ENCODE measurements at places on chromosomes 13 and 19.

- DNase-seq = no peak
Measured at GRCh38 chr13:84362777-84363176, 480.5 kb upstream of the SLITRK1 start.

- DNase-seq = peak; percentile 53
Measured at GRCh38 chr19:4911786-4912672, 2.7 kb downstream of the UHRF1 start.

DNA sequence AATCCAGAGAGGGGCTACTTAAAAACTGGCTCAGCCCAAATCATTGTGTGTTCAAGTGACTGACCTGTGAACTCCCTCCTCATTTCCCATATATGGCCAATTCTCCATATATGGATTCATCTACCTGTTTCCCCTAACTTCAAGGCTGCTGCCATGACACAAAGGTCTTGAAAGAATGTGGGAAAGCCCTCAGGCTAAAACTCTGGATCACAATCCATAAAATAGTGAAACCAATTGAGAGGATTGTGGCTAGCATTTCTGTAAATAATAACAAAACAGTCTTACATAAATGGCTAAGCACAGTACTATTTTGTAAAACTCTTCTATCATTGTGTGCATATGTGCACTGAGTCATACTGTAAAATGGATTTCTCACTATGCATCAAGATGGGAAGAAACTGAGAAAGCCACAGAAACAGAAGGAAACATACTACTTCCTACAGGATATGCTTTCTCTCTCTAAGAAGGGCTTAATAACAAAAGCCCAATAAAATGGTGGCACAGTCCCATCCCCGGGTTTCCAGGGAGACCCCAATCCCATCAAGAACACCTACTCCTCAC lies 80.5 kb downstream of the FOXO1 start:
- DNase-seq = no peak

GRCh38 chr19:12163826-12164225 lies 930 bp downstream of the ZNF136 start:
- no peak for DNase-seq

GRCh38 chr19:3366753-3367627 lies 607 bp downstream of the NFIC start:
- no peak for DNase-seq

- DNase-seq = no peak
Measured at GRCh38 chr13:104024416-104025170, 958.4 kb upstream of the SLC10A2 start.

DNA sequence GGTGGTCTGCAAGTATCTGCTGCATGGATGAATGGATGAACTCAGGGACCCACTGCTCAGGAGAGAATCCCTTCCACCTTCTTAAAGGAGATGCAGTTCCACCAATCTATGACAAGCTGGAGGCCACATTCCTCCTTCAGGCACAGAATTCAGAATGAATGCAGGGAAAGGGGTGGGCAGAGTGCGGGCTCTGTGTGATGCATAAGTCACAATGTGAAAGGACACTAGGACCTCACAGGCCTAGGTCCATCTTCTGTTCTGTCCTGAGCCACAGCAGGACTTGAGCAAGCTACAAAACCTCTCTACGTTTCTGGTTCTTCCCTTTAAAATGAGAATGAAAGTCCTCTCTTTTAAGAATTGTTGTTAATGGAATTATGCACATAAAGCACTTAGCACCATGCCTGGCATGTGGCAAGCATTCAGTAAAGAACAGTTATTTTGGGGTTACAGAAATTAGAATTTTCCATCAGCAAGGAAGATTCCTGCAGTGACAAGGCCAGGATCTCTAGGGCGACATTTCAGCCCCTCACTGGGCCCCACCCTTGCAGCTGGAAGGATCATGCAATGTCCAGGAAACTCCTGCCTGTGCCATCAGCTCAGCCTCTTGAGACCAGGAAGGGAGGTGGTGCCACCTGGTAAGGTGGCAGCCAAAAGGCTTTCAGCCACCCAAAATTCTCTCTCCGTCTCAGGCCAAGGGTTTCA lies 38.7 kb downstream of the TSHZ3 start:
- no peak for DNase-seq

- DNase-seq = no peak
Measured at GRCh38 chr19:39038098-39038497, 5.7 kb upstream of the FBXO27 start.

- no peak for DNase-seq
Measured at GRCh38 chr13:73717632-73718031, 416.6 kb downstream of the KLF12 start.

GRCh38 chr13:22644941-22645340 lies 535.8 kb upstream of the SGCG start:
- DNase-seq = no peak

DNA sequence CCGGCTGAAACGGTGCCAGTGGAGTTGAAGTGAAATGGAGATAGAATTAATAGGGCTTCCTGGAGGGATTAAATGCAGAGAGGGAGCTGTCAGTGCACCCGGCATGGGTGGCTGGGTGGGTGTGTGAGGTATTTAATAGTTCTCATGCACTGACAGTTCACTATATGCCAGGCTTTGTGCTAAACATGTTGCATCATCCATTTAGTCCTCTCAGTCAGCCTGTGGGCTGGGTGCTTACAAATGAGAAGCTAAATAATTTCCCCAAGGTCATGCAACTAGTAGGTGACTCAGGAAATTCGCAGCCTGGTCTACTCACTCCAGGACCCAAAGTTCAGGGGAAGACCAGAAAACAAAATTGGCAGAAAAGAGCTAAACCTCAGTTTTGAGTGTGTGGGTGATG lies 63.5 kb upstream of the SPATA13 start:
- DNase-seq = no peak

- no peak for DNase-seq
Measured at GRCh38 chr19:43455321-43456113, 9.9 kb downstream of the LYPD3 start.

DNA sequence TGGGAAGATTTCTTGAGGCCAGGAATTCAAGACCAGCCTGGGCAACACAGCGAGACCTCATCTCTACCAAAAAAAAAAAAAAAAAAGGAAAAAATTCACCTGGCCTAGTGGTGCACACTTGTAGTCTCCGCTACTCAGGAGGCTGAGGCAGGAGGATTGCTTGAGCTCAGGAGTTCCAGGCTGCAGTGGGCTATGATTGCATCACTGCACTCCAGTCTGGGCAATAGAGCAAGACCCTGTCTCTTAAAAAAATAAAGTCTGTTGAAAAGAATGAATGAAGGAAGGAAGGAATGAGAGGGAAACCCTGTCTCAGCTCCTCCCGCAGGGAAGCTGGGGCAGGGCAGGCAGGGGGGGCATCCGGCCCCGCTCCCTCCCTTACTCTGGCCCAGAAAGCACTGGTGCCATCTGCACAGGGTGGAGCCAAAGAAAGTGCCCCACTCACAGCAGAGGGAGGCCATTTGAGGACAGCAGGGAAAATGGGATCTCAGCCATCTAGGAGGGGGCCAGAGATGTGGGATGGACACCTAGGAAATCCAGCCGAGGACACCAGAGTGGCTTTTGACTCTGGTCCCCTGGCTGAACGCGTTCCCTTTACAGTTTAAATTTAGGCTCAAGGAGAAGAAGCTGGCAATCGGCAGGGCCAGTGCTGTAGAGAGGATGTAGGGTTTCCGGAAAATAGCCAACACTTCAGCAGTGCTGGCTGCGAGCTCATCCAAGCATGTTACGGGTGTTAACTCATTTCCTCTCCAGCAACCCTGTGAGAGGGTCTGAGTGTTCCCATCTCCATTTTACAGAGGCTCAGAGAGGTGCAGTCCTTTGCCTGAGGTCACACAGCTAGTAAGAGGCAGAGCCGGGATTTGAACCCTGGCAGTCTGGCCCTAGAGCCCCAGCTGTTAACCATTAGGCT lies 3.6 kb upstream of the HPN start:
- DNase-seq = no peak

- no peak for DNase-seq
Measured at GRCh38 chr13:49610176-49610575, 18.1 kb upstream of the ARL11 start.

DNA sequence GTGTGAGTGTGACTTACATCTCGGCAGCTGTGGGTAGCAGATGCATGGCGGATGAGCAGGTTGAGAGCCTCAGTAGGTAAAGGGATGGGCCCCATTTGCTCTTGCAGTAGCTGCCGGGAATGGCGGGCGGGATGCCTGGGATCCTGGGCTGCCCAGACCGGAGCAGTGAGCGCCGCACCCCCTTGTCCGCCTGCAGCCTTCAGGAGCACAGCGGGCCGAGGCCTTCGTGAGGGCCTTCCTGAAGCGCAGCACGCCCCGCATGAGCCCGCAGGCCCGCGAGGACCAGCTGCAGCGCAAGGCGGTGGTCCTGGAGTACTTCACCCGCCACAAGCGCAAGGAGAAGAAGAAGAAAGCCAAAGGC lies 4.1 kb downstream of the POP4 start:
- DNase-seq = no peak

GRCh38 chr19:31175564-31176348 lies 173.5 kb downstream of the TSHZ3 start:
- DNase-seq = no peak

Measured in T-helper 9 cell (primary cell).